ENCODE measurements at places on chromosomes 16 and 17. TPM values are rescaled to one million over a fixed set of nuclear protein-coding genes. Genes with fewer than 3 reads are reported as not detected.

Gene ZPBP2
- not detected for total RNA-seq

Gene LAT
- total RNA-seq, result 3.7 TPM

Gene NPIPB9
- not detected for total RNA-seq

Gene ANKRD40CL
- not detected for total RNA-seq

Gene SCN4A
- total RNA-seq, result under 0.01 TPM

Gene SLC35G6
- total RNA-seq, result not detected

Gene ALOX15
- not detected for total RNA-seq

Gene SPATA20
- total RNA-seq, result 61.6 TPM

Gene NPIPA3
- total RNA-seq, result not detected

Gene TEX2
- 12.8 TPM for total RNA-seq

Gene PRR35
- not detected for total RNA-seq

Gene NPLOC4
- 68.1 TPM for total RNA-seq

Gene CD79B
- total RNA-seq, result not detected

Gene CCL17
- not detected for total RNA-seq

Gene BRICD5
- total RNA-seq, result 3.8 TPM

Gene SEPTIN12
- not detected for total RNA-seq

Gene MRPS7
- 40.4 TPM for total RNA-seq

Gene PSMD7
- total RNA-seq, result 47.7 TPM

Gene SLC38A8
- not detected for total RNA-seq

Gene SETD1A
- total RNA-seq, result 6.5 TPM

Gene MYH2
- not detected for total RNA-seq

Gene OTOP2
- total RNA-seq, result not detected

Gene HEATR9
- not detected for total RNA-seq

Gene ARL2BP
- total RNA-seq, result 68.3 TPM

Gene PIK3R6
- total RNA-seq, result not detected

Gene C17orf50
- not detected for total RNA-seq

Gene DNAAF1
- not detected for total RNA-seq

Gene PARD6A
- 5.5 TPM for total RNA-seq

Gene LRRC37A
- 1.5 TPM for total RNA-seq

Gene NPIPA1
- total RNA-seq, result 17.1 TPM

Gene SLC47A2
- not detected for total RNA-seq

Gene TRIM25
- total RNA-seq, result 26.9 TPM

Gene ST6GALNAC1
- not detected for total RNA-seq

Gene SLC16A11
- 0.13 TPM for total RNA-seq

Gene HP
- total RNA-seq, result not detected

Gene CFAP97D1
- total RNA-seq, result not detected

Gene ETV4
- total RNA-seq, result 4.3 TPM
